ENCODE measurements at places on chromosomes 3 and 15.

GRCh38 chr3:8182904-8183303, 318.7 kb upstream of the LMCD1 start:
- no peak for DNase-seq

- no peak for DNase-seq
Observed at GRCh38 chr3:52277972-52278509, 408 bp downstream of the WDR82 start.

DNA sequence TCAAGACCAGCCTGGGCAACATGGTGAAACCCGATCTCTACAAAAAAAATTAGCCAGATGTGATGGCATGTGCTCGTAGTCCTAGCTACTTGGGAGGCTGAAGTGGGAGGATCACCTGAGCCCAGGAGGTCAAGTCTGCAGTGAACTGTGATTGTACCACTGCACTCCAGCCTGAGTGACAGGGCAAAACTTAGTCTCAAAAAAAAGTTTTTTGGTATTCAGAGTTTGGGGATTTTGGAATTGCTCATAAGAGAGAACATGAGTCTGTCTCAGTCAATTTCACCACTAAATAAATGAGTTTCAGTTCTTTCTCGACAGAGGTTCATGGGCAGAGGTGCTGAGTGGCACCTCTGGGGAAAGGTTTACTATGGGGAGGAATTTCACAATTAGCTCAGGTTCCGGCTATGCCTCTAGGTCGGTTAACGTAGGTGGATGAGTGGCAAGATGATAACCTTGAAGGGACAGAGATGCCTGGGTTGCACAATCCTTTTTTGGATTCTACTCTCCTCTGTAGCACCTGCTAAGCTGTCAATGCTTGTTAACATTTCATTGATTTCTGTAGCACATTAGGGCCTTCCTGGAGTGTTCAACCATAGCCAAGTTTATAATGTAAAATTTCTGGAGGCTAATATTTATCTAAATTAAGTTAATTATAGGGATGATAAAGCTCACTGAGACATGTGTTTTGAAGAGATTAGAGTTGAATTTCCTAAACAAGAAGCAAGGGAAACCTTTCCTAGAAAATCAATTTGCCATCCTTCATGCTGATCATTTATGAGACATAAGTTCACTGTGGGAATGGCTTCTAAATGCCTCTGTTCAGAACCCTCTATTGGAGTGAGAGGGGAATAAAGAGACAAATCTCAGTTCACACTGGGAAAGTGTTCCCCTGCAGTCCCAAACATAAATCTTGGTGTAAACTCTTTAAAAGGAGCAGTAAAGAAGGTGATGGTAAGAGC, 37.4 kb upstream of the DCP1A start:
- DNase-seq, result no peak

- no peak for DNase-seq
Observed at GRCh38 chr15:80160570-80161156, 7.9 kb downstream of the FAH start.

DNA sequence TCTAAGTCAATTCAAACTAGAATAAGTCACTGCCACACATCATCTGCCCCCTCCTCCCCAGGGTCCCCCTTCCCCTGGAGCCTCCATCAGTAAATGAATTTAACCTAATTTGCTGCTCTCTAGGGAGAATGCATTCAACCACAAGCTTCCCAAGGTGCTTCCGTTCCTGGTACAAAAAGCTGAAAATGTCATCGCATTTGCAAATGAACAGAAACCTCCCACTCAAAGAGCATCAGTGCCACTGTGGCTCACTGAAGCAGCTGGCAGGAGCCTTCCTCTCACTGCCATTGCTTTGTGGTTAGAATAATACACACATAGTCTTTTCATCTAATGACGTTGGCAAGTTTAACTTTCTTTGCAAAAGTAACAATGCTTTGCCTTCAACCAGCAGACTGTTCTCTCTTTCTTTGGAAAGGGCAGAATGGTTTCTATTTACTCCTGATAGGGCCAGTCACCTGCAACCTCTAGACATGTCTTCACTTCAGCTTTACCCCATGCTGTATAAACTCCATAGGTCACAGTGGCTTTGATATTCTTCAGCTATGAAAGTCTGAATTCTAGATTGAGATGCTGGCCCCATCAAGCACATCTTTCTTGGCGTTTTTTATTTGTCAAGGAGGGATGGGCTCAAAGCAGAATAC, 238.1 kb downstream of the CPNE4 start:
- no peak for DNase-seq

DNA sequence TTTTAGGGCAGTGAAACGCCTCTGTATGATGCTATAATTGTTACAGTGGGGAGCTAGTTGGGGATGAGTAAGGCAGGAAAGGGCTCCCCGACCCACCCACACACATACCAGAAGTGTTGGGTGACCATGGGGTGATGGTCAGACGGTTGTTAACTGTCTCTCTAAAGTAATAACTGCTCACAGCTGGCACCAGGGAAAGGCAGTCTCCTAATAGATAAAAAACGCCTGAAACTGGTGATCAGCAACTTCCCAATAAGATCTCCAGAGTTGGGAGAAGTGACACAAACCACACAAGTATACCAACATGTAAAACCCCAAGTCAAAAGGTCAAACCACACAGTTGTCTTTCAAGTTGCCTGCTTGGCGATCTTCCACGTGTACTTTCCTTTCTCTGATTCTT, 346.5 kb upstream of the CNTN4 start:
- no peak for DNase-seq

DNA sequence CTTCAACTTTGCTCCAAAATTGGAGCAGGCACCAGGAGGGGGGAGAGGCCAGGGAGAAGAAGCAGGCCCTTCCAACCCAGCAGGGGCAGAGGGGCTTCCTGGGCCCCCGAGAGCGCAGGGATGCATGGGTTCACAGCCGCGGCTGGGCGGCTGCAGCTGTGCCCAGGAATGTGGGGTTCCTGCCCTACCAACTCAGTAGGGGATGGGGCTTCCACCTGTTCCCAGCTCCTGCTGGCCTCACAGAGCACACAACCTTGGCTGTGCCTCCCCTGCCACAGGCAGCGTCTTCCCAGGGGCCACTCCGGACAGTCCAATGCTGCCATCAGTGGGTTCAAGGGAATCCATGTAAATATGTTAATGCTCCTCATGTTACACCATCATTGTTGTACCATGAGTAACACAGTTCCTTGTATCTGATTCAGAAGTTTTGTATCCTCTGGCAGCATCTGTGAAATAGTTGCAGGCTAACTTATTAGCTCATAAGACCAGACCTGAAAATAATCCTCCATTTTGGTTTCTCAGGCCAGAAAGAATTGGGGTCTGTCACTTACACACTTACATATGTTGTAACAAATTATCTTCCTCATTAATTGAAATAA, 12.1 kb upstream of the SIAH2 start:
- no peak for DNase-seq

- no peak for DNase-seq
Observed at GRCh38 chr3:54536450-54536849, 391.4 kb downstream of the LRTM1 start.

GRCh38 chr15:43169888-43170287, 15.3 kb upstream of the CCNDBP1 start:
- DNase-seq, result no peak

- no peak for DNase-seq
Observed at GRCh38 chr3:152289708-152290107, 21.0 kb downstream of the MBNL1 start.

DNA sequence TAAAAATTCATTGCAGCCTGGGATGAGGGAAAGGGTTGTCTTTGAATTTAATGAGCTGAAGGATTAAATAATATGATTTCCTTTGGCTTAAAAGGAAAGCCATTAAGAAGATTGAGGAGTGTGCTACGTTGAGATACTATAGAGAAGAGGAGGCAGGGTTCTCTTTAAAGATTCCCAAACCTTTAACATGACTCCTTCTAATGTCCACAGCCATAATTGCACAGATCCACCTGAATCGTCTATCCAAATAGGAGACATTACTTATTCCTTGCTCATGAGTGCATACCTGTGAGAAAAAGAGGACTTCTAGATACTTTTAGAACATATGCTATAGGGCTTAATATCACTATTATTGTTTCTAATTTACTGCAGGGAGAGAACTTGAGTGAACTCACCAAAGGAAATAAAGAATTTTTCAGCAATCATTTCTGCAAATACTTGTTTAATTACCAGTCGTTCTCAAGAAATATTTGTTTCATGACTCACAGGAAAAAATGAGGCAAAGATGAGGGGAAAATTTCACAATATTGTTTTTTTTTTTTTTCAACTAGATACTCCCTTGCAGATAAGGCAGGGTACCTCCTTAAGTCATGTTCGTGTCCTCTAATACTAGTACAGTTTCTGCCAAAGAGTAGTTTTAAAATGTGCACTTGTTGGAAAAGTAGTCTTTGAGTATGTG, 8.9 kb upstream of the SUCNR1 start:
- DNase-seq, result no peak

GRCh38 chr15:47961401-47962090, 159.2 kb upstream of the SLC24A5 start:
- no peak for DNase-seq

- DNase-seq, result no peak
Observed at GRCh38 chr3:183264268-183264667, 11.2 kb downstream of the B3GNT5 start.

DNA sequence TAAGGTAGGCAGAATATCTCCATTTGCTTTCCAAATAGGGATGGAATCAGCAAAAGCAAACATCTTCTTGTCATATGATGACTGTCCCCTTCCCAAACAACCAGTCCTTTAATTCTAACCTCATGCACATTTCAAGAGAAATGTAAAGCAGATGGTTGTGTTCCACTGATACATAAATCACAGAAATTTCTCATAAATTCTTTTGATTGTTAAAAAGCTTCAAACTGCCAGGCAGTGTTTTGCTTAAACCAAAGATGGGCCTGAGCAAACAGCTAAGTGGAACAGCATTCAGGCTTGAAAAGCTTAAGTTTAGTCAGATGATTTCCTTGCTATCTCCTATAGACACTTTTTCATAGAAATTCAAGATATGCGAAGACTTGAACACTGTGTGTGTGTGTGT, 74.3 kb upstream of the SOX2 start:
- no peak for DNase-seq

DNA sequence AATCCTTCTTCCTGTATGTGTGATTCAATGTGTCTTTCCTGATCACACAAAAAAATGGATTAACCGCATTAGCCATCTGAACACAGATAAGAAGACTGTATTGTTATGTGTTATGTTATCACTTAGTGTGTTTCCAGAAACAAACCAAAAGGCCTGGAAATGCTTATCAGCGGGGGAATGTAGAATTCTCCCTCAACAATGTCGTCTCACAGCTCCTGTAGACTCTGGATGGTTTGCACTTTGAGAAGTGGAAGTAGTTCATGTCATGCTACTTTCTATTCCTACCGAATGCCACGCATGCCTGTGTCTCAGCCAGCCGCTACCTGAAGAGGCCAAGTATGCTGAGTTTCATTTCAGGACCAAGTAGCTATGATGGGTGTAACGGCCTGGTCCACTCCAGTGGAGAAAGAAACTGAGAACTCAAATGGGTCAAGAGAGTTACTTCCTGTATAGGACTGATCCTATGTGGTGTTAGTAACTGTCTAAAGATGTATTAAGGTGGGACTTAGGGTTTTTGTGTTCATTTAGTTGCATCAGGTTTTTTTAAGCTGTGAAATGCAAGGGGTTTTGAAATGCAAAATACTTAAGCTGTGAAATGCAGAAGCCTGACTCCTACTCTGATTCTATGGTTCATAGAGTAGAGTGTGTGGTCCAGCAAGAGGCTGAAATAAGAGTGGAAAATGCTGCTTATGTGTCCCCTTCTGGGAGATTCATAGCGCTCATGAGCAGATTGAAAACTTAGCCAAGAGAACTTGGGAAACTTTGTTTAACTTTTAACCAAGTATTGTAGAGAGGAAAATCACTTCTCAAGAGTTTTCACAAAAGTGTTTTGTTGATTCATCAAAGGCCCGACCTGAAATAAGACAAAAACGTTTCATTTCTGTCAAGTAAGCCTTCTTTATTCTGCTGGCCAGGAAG, 118.5 kb upstream of the LMOD3 start:
- no peak for DNase-seq

- no peak for DNase-seq
Observed at GRCh38 chr15:22224241-22224671, 143.9 kb downstream of the OR4M2 start.

GRCh38 chr15:68421798-68422402, 10.1 kb downstream of the ITGA11 start:
- no peak for DNase-seq

DNA sequence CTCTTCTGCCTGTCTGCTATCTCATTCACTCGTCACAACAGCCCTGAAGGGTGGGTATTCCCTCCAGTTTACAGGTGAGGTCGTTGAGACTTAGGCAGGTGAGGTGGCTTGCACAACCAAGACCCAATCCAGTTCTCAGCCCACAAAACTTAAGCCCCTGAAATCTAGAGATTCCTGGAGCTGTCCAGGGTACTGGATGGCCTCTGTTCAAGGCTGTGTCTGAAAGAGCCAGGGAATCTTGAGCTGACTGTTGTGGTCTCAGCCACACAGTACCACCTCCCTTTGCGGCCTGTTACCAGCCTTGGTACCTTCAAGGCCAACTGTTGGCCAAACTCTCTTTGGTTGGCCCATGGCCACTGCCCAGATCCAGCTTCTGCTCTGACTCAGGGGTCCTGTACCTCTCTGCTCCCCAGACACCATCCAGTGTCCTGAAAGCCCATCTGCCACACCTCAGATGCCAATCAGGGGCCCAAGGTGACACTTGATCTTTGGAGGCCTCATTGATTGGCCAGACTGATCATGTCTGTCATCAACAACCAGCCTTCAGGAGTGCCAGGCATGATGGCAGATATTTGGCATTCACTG, 10.9 kb upstream of the FAM107A start:
- no peak for DNase-seq

- no peak for DNase-seq
Observed at GRCh38 chr3:178436773-178437172, 99.5 kb upstream of the KCNMB2 start.

GRCh38 chr3:34678575-34678974, 880.1 kb downstream of the PDCD6IP start:
- DNase-seq, result no peak

DNA sequence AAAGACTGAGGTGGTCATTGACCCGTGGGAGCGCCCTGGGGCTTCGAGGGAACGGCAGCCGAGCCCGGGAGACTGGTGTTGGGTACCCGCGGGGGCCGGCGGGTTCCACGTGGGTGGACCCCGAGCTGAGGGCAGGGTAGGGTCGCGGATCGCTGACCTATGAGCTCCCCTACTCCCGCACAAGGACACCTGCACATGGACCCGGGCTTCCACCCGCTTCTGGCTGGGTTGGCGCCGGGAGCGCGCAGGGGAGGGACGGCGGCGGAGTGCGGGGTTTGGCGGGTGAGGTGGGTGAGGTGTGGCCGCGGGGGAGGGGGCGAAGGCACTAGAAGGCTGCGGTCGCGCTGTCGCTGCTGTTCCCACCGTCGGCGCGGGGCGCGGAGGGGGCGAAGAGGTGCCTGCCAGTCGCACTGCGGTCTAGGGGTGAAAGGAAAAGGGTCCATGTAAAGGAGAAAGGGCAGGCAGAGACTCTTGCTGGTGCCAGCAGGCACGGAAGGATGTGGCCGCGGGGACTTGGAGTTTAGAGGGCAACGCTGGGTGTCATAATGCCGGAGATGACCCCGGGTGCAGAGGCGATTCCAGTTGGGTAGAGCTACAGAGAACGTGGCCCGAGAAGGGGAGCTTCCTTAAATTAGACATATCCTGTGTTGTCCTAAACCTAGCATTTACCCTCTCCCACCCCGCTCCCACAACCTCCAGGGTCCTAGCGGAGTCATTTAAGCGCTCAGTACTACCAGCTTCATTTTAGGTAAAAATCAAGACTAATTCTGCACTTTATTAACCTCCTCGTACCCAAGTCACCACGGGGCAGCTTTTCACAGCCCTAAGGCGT, 245.9 kb upstream of the TOPAZ1 start:
- peak; percentile 20 for DNase-seq
